CD4-positive, alpha-beta T cell treated with Interleukin-17A for 1 hour (primary cell): ENCODE measurements at places on chromosomes 7 and 10.
A peak's percentile ranks its signal among the peaks of the same experiment; 100 is the strongest.

GRCh38 chr7:139582130-139582650 is 58.7 kb downstream of the CLEC2L start:
- DNase-seq = no peak

DNA sequence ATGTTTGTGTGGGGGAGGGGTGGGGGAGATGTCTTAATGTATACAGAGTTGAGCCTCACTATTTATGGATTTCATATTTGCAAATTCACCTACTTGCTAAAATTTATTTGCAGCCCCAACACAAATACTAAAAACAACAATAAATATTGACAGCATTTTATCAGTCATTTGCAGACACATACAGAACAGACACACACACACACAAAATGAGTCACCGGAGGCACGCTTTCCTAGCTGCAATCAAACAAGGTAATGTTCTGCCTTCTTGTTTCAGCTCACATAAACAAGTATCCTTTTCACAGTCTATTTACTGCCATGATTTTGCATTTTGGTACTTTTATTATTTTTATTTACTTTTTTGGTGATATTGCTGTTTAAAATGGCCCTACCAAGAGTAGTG is 88.5 kb downstream of the IPMK start:
- DNase-seq = no peak

- no peak for DNase-seq
Observed at GRCh38 chr7:156607332-156608172, 33.0 kb upstream of the RNF32 start.

- DNase-seq = no peak
Observed at GRCh38 chr10:83545901-83546391, 593.4 kb upstream of the GHITM start.

GRCh38 chr10:19889256-19889655 is 73.0 kb downstream of the PLXDC2 start:
- DNase-seq = no peak

- no peak for DNase-seq
Observed at GRCh38 chr10:60976687-60977086, 32.7 kb upstream of the RHOBTB1 start.

DNA sequence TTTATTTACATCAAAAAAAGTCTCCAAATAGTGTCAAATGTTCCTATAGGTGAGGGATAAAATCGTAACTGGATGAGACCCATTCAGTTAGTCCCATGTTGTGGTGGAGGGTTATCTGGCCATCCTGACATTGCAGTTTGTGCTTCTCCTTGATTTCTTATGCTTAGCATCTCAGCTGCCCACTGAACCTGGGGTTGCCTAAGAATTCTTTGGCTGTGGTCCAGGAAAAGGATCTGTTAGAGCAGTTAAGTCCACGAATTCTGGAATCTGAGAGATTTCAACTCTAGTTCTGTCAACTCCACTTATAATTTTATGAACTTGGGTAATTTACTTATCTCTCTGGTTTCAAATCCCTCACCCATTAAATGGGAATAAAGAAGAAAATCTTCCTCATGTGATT is 1673.4 kb downstream of the REEP3 start:
- no peak for DNase-seq

- no peak for DNase-seq
Observed at GRCh38 chr10:132859084-132859855, 73.3 kb upstream of the NKX6-2 start.

DNA sequence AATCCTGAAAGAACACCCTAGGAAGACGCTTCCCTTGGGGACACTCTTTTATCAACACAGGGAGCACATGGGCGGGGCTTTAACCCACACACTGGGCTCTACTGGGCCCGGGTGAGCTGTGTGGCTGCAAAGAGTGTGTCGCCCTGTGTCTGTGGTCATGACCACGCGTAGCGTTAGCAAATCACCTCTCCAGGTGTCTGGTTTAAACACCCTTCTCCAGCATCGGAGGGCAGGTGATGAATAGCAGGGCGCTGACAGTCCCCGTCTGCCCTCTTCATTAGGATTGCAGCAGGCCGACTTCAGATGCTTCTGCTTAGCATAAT is 127.7 kb downstream of the ADARB2 start:
- DNase-seq = no peak

DNA sequence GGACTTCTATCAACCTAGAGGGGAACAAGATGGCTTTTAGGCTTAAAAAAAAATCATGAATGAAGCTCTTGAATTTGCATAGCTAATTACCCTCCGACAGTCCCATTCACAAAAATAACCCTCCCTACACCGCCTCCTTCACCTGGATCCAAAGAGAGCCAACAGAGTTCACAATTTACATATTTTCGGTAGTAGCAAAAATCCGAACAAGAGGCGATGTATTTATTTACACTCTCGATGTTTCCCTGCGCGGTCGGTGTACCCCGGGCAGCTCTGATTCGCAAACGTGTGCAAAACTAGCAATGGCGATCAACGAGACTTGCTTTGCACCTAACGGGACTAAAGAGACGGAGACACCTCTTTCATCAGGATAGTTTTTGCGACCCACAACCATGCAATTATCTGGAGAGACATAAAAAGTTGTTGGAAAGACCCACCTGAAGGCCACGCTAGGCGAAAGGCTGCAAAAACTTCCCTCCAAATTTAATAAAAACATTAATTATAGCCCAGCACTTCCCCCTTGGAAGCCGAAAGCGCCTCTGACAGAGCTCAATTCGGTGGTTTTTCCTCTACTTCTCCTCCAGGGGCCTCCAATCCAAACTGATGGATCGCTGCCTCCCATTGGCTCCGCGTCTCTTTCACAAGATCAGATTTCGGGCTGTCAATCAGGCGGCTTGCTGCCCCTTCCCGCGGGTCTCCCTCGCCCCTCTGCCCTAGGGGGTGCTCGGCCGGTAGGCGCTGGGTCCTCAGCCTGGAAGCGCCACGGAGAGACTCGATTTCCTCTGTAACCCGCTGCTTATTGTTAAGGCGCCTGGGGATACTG is at the start of gene ETV1:
Gene ETV1, minus strand, starts transcription at position 541 of the 823 bp plus-strand sequence. CDS start 614 bp downstream, outside the sequence.
- DNase-seq = peak; percentile 17

DNA sequence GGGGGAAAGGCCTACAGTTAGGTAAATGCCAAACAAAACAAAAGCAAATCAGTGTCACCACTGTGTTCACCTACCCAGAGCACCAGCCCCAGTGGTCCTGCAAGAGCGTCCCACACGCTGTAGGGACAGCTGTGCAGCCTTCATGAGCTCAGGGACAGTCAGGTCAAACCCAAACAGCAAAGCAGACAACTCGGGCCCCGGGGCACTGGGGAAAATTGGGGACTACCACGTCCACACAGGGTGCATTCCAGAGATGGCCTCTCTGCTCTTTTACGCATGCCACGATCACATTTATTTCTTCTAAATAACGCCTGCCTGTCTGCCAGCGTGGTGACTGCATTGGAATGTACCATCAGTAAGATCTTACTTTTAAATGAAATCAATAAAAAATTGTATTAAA is 21.7 kb downstream of the EBF3 start:
- DNase-seq = no peak

DNA sequence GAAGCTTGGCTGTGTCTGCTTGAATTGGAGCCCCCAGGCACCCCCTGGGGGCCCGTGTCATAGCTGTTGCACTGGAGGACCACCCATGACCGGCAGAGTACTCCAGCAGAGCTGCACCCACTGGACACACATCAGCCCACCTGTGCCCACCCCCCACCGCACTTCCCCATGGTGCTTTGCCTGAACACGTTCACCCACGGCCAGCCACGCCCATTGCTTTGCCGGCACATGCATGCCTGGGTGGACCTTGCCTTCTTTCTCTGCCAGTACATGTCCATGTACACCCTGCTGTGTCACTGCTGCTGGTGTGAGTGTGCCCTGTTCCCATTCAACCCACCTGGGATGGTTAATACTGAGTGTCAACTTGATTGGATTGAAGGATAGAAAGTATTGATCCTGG is 88.7 kb downstream of the SAMD9 start:
- no peak for DNase-seq

DNA sequence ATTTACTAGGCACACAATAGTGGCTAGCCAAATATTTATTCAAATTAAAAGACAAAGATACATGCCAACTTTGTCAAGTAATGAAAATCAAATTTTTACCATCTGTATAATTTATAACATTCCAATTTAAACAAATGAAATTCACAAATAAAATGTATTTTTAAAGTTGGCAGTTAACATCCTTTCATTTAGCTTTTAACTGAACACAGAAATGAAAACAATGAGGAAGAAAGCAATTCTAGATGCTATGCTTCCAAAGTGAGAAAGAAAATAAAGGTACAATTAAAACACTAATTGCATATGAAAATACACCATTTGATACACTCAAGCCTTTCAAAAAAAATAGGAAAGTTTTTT is 123.1 kb downstream of the MPP7 start:
- DNase-seq = no peak

DNA sequence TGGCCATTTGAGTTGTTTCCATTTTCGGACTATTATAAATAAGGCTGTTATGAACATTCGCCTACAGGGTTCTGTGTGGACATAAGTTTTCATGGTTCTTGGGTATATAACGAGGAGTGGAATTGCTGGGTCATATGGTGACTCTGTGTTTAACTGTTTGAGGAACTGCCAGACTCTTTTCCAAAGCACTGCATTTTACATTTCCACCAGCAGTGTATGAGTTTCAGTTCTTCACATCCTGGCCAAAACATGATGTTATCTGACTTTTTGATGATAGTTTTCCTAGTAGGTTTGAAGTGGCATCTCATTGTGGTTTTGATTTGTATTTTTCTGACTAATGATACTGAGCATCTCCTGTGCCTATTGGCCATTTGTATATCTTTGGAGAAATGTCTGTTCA is 5.4 kb downstream of the SUV39H2 start:
- DNase-seq = no peak

- no peak for DNase-seq
Observed at GRCh38 chr7:84364708-84365107, 170.1 kb upstream of the SEMA3A start.

DNA sequence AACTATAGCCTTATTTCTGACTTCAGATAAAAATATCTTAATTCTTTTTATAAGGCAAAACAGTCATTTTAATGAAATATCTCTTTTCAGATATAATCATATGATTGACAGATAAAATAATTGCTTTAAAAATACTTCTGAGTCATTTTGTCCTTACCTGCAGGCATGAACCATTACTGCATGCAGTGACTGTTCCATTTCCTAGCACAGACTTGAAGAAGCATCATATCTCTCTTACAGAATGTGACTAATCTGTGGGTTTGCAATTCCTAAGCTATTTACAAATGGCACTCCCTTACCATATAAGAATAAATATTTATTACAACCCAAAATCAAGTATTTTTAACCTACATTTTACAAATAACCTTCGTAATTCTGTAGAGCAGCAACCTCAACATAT is 120.7 kb downstream of the SRPK2 start:
- peak; percentile 21 for DNase-seq

- no peak for DNase-seq
Observed at GRCh38 chr10:29737074-29737593, 102.4 kb upstream of the SVIL start.

DNA sequence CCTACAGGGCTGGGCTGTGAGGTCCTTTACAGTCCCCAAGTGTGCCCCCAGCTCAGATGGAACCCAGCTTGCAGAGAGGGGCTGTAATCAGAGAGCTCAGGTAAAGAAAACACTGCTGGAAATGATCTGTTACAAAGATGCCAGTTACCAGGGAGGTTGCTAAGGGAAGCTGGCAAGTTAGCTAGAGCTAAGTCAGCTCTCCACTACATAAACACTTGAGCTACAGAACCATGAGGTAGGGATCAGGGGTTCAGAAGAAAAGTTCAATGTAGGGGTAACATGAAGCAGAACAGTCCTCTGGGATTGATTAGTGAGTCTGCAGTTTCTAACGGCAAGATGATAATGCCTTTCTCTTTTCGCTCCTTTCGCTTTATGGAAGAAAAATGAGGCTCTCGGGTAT is 53.1 kb upstream of the TM9SF3 start:
- DNase-seq = no peak

GRCh38 chr10:97868134-97868685 is 18.6 kb downstream of the GOLGA7B start:
- DNase-seq = no peak

DNA sequence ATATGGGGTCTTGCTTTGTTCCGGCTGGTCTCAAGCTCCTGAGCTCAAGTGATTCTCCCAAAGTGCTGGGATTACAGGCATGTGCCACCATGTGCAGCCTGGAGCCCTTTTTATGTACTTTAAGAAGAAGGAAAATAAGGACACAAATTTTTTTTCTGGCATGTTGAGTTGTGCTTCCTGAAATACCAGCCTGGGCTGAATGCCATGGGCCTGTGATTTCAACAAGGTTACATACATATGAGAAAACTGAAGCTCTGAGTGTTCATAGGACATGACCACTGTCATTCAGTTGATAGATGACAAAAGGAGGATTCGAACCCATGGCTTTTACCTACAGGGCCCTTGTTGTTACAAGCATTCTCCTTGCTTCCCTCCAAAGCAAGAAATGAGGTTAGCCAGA is 36.1 kb downstream of the ST8SIA6 start:
- no peak for DNase-seq

DNA sequence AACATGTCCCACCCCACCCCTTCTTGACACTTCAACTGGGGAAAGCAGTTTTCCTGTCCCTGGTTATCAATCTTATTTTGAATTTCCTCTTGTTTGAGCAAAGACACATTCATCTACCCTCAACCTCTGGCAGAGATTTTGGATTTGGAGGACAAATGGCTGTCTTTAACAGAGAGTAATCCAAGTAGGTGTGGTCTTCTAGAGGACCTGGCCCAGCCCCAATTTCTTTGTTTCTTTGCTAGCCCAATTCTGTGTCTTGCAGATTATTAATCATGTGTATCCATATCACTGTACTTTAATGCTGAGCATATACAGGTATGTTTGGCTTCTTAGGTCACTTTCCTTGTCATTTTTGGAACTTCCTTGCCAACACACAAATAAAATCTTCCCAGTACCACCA is 58.8 kb upstream of the ADCY1 start:
- no peak for DNase-seq

GRCh38 chr10:62959553-62959952 is 143.4 kb upstream of the EGR2 start:
- DNase-seq = no peak
